CD4-positive, alpha-beta T cell treated with Interleukin-2 at 100 ng/mL for 4 hours (primary cell): ENCODE measurements at places on chromosomes 1 and 21.

DNA sequence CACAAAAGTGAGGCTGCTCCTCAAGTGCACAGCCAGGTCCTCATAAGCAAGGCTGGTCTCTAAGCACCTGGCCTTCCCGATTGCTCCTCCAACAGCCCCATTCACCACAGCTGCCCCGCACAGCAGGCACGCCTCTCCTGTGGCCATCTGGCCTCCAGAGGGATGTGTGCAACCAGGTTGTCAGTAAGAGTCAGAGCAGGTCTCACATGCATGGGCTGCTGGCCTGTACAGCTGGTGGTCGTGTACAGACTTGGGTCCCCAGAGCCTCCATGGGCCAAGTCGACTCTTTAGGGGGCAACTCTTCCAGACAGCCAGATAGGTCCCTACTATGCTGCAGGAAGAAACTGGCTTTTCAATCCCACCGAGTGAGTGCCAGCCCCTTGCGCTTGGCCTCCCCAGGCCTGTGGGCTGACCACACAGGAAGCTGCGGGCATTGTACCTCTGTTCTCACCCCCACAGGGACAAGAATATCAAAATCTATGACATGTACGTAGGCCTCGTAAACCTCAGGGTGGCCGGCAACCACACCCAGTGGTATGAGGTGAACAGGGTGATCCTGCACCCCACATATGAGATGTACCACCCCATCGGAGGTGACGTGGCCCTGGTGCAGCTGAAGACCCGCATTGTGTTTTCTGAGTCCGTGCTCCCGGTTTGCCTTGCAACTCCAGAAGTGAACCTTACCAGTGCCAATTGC, 1.4 kb downstream of the PRSS38 start:
- no peak for DNase-seq

DNA sequence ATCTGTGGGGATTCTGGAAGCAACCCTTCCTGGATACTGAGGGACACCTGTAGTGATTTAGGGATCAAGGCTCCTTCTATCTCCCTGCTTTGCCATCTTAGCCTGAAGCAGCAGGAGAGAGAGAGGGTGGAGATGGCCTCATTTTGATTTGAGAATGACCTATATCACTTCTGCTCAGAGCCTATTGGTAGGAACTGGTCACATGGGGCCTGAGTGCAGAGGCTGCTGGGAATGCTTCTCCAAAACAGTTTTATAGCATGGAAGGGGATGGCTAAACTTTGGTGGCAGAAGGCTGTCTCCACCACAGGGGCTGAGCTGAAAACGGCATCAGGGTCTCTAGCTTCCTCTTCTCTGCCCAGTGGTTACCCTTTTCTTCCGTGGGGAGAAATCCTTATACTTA, 105.8 kb downstream of the TBX19 start:
- no peak for DNase-seq

DNA sequence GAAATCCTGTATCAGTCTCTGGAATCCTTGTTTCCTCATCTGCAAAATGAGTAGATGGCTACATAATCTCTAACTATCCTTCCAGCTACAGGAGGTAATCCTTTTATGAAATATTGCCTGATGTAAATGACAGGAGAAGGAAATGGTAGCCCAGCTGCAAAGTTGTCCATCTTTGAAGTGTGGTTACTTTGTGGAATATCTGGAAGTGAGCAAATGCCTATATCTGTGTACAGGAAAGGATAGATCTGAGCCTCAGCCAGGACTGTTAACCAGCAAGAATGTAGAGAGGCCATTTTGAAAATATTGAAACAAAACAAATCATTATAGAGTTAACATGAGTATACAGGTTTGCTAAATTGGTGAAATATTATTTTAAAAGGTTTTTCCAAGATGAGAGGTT, 74.8 kb upstream of the BMP8A start:
- no peak for DNase-seq

- DNase-seq, result no peak
These were observed 1.4 kb upstream of the PCSK9 start for GRCh38 chr1:55037733-55038551.

DNA sequence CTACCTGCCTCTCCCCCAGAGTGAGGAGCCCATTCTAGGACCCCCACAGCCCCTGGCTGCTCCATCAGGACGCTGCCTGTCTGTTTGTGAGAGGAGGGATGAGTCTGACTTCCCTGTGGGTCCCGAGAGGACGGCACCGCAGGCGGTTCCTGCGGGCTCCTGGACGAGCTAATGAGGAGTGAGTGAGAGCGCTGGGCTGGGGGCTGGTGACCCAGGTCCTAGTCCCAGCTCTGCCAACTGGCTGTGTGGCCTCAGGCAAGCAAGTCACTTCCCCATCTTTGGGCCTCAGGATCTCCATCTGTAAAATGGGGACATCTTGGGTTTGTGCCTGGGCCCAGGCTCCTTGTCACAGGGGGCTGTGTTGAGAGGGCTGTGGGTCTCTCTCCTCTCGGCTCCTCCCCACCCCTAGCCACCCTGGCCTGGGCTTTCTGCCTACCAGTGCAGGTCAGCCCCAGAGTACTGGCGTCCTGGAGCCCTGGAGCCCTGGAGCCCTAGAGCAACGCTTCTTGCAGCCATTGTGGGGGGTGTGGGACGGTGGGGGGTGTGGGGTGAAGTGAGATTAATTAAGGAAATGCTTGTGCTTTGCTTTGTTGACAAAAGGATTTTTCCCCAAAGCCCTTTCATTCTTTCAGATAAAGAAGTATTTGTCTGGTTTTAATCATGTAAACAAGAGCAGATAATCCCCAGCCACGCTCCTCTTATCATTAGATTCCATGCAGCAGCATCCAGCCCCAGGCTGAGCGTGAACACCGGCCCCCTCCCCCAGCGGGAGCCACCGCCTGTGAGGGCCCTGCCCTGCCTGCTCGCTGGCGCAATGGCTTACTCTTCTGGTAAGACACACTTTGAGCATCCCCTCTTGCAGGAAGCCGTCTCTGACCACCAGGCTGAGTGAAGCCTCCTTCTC, 26.8 kb downstream of the SLC1A7 start:
- no peak for DNase-seq

DNA sequence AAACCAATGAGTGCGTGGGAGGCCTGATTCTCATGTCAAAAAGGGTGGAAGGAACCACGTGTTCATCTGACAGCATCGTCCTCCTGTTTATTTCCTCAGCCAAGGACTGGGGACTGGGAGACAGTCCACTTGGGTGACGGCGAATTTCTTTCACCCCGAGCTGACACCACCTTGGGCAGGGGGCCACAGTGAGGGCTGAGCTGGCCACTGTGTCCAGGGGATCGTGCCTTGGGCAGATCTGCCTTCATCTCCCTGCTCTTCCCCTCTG, 122.1 kb downstream of the SIM2 start:
- no peak for DNase-seq

DNA sequence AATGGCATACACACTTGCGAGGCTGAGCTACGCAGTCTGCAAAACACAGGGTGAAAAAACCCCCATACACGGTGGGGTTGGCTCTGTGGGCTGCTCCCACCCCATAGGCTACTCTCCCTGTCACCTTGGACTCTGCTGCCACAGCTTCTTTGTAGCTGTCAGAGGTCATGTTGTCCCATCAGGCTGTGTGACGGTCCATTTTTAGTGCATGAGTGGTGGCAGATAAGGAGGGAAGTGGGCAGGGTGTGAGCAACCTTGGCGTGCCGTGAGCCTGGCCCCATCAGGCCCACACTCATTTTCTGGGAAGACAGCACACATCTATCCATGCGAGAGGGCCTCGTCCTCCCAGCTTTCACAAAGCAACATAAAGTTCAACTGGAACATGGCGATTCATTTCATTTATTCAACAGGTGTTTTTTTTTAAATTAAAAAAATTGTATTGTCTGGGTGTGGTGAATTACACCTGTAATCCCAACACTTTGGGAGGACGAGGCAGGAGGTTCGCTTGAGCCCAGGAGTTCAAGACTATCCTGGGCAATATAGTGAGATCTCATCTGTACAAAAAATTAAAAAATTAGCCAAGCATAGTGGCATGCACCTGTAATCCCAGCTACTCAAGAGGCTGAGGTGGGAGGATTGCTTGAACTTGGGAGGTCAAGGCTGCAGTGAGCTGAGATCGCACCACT, 9.5 kb downstream of the GPR137B start:
- no peak for DNase-seq

- peak; percentile 15 for DNase-seq
These were observed 31.8 kb upstream of the JUN start for GRCh38 chr1:58815686-58816071.

- DNase-seq, result no peak
These were observed 57.5 kb downstream of the ATP5PO start for GRCh38 chr21:33857846-33858666.

GRCh38 chr1:160171354-160171753, 19.0 kb upstream of the CASQ1 start:
- no peak for DNase-seq

DNA sequence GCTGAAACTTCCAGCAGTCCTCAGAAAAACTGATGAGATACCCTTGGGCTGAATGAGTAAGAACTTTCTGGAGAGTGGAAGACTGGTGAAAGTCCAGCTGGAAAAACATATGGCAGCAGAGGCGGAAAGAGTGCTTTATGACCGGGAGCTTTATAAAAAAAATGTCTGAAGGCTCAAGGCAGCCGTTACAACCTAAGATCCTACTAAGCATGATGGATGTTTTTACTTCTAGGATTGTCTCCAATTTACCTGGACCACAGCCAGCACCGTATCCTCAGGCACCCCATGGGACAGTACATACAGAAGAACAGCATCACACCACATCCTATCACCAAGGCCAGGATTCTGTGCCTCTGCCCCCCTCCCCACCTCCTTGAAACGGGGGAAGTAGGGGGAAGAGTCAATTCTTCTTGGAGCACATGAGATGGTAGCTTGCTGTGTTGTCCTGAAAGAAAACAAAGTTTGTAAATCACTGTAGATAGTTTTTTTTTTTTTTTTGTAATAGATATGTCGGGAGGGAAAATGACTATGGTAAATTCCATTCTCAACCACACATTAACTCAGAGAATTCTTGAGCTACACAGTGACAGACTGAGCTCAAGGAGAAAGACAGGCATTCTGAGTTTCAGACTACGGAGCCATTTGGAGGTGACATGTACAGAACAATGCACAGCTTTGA, 11.8 kb upstream of the IRF2BP2 start:
- DNase-seq, result no peak

GRCh38 chr1:112177314-112177713, 187.8 kb upstream of the KCND3 start:
- no peak for DNase-seq

DNA sequence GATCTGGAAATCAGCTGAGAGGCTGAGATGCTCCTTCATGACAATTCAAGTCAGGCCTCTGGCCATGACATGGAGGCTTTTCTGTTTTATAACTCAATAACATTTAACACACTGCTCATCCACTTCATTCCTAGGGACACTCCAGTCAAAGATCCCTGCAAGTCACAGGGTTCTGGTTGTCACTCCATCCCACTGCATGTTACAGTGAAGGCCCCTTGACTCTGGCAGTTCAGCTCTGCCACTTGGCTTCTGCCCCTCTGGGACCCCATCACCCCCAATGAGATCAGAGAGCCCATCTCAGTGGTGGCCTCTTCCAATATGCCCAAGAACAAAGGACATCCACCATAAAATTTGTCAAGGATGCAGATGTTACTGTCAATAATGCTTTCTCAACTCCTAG, 10.0 kb upstream of the FAM110D start:
- DNase-seq, result no peak

DNA sequence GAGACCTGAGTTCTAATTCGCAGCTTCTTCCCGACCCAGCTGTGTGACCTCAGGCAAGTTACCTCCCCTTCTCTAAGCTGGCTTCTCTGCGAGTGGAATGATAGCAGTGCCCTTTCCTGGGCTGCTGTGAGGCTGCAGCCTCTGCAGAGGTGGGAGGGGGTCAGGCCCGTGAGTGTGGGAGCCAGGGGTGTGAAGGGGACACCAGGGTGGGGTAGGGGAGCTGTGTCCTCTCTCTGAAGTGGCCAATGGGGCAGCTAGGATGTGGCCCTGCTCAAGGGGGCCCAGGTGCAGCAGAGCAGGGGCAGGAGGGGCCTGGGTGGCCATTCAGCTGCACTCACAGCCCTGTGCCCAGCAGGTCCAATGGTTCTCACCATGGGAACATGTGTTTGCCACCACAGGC, 24.5 kb downstream of the DMRTB1 start:
- no peak for DNase-seq
